GM03348 (cell line): ENCODE measurements at places on chromosomes 11 and 22.

DNA sequence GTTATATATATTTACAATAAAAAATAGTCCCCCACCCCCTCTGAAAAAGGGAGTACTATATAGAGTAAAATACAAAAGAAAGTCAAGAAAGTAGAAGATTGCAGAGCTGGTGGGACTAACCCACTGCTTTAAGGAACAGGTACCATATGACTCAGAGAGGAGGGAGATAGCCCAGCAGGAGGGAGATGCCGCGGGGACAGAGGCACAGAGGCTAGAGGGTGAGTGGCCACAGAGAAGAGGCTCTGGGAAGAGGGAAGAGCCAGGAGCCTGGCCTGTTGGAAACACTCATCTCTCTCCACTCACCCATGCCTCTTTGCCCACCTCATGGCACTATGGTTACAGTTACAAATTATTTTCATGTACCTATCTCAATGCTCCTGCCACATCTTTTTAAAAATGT is 53.6 kb upstream of the LYVE1 start:
- no peak for DNase-seq

DNA sequence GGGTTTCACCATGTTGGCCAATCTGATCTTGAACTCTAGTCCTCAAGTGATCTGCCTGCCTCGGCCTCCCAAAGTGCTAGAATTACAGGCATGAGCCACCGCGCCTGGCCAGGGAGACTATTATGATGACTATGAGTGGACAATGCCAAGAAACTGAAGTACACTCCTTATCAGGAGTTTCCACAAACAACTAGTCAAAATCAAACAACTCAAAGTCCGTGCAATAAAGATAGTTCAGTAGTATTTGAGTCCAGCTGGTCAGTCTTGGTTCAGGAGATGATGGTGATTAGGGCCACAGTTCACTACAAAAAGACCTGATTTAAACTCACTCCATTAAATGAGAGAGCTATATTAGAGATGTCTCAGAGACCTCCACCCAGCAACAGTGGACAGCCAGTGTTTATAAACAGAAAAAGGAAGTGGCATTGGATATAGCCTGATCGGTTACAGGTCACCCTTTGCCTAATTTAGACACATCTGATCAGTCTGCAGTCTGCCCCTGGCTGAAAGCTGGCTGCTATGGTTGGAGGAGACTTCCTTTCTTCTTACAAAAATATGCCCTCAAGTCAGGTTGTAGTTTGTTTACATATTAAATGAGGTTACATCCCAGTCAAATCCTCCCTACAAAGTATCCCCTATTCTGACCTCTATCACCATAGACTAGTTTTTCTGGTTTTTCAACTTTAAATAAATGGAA is 17.0 kb downstream of the CD3E start:
- DNase-seq: no peak

- no peak for DNase-seq
These were observed 37.8 kb downstream of the PACS1 start for GRCh38 chr11:66107600-66108510.

GRCh38 chr11:103384652-103385051 is 275.4 kb downstream of the DYNC2H1 start:
- no peak for DNase-seq

GRCh38 chr11:68710409-68710808 is 26.1 kb downstream of the GAL start:
- DNase-seq: no peak

DNA sequence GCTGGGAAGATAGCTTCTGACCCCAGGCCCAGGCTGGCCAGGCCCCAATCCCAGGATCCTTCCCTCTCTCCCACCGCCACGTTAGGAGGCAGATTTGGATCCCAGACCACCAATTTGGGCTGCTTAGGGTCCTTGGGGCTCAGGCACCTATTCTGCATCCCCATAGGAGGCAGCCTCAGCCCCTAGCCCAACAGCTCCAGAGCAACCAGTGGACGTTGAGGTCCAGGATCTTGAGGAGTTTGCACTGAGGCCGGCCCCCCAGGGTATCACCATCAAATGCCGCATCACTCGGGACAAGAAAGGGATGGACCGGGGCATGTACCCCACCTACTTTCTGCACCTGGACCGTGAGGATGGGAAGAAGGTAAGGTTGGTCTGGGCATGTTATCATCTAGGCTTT is 16.1 kb downstream of the TUB start:
- no peak for DNase-seq

GRCh38 chr11:90700789-90701439 is 478.1 kb upstream of the CHORDC1 start:
- DNase-seq: no peak

GRCh38 chr11:911031-911889 is 650 bp upstream of the CHID1 start:
- DNase-seq: peak; percentile 75

DNA sequence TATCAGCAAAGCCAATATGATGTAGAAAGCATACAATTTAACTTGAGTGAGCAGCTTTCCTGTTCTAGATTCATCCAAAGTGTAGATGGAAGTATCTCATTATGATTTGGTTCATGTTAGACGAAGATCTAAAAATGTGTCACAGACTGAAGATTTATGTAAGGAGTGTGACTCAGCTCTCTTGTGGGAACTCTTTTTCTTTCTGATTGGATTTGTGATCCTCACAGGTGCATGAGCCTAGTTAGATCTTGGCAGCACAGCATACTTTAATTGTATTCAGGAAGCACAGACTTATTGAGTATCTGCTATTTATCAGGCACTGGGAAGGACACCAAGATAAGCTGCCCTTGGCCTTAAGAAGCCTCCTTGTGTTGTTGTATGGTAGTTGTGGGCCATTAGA is 147.1 kb downstream of the C11orf91 start:
- DNase-seq: no peak

DNA sequence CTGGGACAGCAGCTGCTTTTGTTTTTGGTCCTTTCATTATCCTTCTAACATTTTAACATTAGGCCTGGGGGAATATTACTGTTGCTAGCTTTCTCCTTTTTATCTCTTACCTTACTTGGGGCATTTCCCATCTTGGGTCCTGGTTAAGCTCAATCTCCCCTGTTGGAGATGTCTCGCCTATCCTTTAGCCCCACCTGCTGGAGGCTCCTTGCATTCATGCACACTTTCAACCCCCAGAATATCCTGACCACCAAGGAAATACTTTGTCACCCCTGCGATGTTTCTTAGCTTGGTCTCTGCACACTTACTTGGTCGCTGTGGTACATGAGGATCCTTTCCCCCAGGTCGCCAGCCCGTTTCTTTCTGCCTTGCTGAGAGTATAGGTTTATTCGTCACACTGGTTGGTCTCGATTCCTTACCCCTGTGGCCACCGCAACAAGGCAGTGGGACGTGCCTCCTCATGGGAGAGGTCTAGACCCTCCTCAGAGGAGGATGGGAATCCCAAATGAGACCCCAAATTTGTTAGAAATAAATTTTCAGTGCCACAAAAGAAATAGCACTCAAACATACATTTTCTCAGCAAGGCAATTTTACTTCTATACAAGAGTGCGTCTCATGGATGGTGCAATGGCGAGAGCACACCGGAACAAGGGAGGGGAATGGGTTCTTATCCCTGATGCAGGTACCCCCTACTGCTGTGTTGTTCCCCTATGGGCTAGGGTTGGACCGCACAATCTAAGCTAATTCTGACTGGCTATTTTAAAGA is 5.4 kb upstream of the TXN2 start:
- peak; percentile 50 for DNase-seq

GRCh38 chr11:113817162-113817561 is 37.6 kb downstream of the CLDN25 start:
- DNase-seq: peak; percentile 6

DNA sequence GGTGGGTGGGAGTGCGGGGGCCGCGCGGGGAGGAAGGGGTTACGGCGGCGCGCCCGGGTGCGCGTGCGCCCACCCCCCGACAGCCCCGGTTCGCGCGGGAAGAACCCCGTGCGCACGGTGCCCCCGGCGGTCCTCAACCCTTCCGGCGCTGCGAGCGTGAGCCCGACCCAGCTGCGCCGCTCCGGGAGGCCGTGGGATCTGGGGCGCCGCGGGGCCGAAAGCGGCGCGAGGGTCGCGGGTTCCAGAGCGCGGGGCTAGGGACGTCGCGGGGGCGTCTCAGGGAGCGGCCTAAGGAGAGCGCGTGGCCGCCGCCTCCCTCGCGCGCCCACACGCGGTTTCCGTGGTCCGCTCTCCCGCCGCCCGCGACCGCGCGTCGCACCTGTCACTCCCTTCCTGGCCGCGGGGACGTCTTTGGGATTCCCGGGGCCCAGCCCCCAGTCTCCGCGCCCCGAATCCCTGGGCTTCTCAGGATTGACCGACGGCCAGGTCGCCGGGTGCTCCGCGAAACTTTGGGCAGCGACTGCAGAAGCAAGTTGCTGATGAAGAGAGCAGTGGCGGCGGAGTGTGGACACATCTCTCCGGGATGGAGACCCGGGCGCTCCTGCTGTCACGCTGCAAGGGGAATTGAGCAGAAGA is 582 bp downstream of the SREBF2 start:
- peak; percentile 58 for DNase-seq

DNA sequence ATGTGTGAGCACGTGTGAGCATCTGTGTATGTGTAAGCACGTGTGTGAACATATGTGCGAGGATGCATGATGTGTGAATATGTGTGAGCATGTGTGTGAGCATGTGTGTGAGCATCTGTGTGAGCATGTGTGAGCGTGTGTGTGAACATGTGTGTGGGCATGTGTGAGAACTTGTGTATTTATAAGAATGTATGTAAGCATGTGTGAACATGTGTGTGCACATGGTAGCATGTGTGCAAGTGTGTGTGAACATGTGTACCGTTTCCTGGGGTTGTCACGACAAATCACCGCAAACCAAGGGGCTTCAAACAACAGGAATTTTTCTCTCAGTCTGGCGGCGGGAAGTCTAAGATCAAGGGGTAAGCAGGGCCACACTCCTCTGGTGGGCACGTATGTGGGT is 238.3 kb downstream of the CTTN start:
- DNase-seq: no peak

GRCh38 chr11:34749666-34750659 is 129.1 kb downstream of the EHF start:
- peak; percentile 82 for DNase-seq

DNA sequence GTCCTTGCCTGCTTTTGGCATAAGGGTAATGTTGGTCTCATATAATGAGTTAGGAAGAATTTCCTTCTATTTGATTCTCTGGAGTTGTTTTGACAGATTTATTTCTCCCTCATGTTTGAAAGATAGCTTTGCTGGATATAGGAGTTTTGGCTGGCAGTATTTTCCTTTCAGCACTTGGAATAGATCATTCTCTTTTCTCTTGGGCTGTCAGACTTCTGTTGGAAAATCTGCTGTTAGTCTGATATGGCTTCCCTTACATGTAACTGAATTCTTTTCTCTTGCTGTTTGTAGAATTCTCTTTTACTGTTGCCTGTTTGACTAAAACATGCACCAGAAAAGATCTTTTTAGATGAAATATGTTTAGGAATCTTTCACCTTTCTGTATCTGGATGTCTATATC is 165.5 kb downstream of the GUCY1A2 start:
- no peak for DNase-seq

DNA sequence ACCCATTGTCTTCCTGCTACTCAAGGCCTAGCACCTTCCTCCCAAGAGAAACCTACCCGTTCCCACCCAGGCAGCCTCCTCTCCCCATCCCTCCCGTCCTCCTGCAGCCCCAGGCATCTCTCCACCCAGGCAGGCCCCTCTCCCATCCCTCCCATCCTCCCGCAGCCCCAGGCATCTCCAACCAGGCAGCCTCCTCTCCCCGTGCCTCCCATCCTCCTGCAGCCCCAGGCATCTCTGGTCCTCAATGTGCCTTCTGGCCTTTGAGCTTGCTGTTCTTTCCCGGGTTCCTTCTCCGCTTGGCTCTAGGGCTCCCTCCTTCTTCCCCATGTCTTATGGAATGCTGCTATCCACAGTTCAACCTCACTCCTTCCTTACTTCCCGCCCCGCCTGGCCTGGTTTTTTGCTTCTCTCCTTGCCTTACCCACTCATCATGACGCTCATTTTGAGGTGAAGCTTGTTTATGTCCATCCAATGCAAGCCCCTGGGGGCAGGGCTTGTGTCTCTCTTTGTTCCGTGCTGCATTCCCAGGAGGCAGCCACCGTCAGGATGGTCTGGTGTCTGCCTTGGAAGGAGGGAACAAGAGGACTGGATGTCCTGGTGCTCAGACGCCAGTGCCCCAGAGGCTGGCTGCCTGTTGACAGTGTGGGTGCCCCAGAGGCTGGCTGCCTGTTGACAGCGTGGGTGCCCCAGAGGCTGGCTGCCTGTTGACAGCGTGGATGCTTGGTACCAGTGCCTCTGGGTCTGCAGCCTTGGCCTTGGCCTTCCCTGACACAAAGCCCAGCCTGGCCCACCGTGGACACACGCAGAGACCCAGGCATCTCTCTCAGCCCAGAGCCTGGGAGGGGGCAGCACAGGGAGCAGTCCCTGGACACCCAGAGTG is 815.7 kb downstream of the BRD1 start:
- peak; percentile 4 for DNase-seq

DNA sequence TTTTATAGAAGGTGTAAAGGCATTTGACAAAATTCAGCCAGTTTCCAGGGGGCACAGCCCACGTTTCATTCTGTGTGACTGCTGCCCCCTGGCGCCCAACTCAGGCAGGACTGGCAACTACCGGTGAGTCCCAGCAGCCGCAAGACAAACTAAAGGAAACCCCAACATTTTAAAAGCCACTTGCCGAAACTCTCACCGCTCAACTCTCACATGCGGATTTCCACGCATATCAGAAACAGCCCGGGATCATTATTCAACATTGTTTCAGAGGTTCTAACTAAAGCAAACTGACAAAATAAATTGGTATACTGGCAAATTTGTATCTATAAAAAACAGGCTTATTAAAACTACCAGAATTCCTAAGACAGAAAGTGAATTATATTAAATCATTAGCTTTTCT is 48.2 kb downstream of the MORC2 start:
- DNase-seq: peak; percentile 88

- no peak for DNase-seq
These were observed 710.9 kb upstream of the FAT3 start for GRCh38 chr11:91513734-91514133.

- peak; percentile 9 for DNase-seq
These were observed 151.3 kb downstream of the APOL5 start for GRCh38 chr22:35868938-35869337.

GRCh38 chr11:19232910-19233503 is 7.7 kb downstream of the E2F8 start:
- DNase-seq: peak; percentile 75

GRCh38 chr22:29559030-29559429 is 5.5 kb upstream of the THOC5 start:
- no peak for DNase-seq

GRCh38 chr11:47979378-47980087 is 826 bp upstream of the PTPRJ start:
- no peak for DNase-seq

DNA sequence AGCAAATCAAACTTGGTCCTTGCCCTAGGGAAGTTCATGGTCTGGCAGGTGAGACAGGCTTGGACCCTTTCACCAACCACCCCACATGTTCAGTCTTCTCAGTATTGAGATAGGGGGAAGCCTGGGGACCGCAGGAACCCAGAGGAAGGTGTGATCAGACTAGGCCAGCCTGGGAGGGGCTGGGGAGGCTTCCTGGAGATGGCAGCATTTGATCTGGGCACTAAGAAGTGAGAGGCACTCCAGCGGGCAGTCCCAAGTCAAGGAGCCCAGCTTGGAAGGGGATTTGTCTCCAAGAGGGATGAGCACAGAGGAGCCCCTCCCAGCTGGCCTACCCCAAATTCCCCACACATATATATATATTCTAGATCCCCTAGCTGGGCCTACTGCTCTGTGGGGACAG is 5.4 kb downstream of the LRRC32 start:
- DNase-seq: no peak

- DNase-seq: no peak
These were observed 95.9 kb downstream of the MIAT start for GRCh38 chr22:26753125-26753862.

GRCh38 chr11:27545946-27546345 is 39.4 kb upstream of the LIN7C start:
- DNase-seq: no peak
